ENCODE measurements at places on chromosomes 4 and X. TPM values are rescaled to one million over a fixed set of nuclear protein-coding genes. Genes with fewer than 3 reads are reported as not detected.

Gene TEX13D
- total RNA-seq, result not detected

Gene JCHAIN
- 0.20 TPM for total RNA-seq

Gene ANKRD37
- 2.2 TPM for total RNA-seq

Gene USP26
- not detected for total RNA-seq

Gene LRBA
- total RNA-seq, result 9.7 TPM

All from A549 treated with Hydrocortisone at 1 μM for 4 hours (cell line).